ENCODE measurements at places on chromosomes 11 and 22.

DNA sequence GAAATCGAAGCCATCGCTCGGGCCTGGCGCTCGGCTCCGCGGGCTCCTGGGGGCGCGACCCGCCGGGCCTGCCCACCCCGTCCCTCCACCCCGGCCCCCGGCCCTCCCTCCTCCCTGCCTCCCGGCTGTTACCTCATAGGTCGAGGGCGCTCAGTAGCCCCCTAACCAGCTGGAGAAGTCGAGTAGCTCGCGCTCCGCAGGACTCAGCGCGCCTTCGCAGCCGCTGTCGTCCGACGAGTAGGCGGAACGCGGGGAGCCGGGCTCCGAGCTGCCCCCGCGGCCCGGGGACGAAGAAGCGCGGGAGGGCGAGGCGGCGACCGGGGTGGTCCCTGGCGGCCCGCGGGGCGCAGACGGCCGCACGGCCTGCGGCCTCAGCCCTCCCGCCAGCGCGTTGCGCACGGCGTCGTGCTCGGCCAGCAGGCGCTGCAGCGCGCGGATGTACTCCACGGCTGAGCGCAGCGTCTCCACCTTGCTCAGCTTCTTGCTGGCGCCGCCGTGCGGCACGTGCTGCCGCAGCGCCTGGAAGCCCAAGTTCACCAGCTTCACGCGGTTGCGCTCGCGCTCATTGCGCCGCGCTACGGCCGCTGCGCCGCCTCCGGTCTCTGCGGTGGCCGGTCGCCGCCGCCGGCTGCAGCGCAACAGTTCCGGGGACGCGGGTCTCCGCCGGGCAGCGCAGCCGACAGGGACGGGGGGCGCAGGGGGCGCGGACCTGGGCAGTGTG is 627 bp downstream of the ASCL2 start:
- no peak for ATAC-seq

DNA sequence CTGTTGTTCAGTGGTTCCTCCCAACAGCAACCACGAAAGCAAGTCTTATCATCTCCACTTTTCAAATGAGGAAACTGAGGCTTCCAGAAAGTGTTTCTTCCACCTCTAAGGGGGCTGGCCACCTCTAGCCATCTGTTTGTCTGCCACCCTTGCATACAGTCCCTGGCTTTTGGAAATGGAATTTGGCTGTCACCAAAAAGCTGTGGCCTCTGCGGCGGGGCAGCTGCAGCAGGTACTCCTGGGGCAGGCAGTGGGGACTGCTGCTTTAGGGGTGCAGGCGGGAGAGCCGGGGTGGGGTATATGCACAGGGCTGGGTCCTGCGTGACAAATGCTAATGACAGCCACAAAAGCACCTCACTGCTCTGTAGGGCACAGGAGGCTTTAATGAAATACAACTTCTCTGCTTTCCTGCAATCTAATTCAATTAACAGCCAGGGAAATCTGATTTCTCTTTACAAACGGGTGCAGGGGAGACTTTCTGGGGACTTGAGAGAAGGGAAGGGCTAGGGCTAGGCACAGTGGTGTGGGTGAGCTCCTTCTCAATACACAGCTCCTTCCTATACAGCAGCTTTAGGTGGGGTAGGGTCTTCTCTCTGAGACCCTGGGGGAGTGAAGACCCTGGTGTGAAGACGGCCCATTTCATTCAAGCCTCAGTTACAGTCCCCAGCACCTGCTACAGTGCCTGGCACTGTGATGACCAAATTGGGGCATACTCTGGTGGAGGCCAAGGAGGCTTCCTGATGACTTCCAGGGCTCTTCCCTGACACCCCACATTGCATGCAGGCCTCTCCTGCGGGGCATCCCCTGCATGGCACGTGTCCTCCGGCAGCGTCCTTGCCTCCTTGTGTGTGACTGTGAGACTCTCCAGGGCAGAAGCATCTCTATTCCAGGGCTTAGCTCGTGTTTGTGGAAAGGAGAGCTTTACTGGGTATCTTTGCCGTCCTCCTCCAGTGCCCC is 161.6 kb downstream of the CEP164 start:
- ATAC-seq, result no peak

GRCh38 chr11:16779436-16779835 is 41.0 kb downstream of the C11orf58 start:
- no peak for ATAC-seq

- ATAC-seq, result no peak
Measured at GRCh38 chr11:66494935-66495334, 14.7 kb downstream of the DPP3 start.

DNA sequence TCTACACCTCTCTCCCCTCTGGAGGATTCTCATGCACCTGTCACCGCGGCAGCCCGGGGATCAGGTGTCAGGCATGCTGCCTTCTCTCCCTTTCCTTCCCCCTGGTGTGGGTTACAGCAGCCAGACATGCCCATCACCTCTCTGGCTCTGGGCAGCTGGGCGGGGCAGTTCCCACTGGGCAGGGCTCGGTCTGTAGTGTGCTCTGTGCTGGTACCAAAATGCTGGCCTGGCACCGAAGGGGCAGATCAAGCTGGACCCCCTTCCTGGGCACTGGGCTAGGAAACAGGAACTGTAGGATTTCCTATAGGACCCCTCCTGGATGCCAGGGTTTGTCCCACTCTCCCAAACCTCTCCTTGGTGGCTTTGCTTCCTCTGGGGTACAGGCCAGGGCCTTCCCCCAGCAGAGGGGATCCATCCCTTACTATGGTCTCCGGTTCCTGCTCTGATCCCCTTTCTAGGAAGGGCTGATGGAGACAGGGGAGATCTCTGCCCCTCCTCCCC is 821 bp downstream of the GAL3ST1 start:
- no peak for ATAC-seq

GRCh38 chr11:133723056-133723455 is 122.3 kb downstream of the SPATA19 start:
- ATAC-seq, result no peak

Measured in stimulated activated memory B cell treated with anti-CD40 and anti-IgM and Interleukin-4, amounts not matched to agents 10 μg/mL and 1 μg/mL and 100 μg/mL, for 72 hours (primary cell).